ENCODE measurements at places on chromosomes 5 and 9. TPM values are rescaled to one million over a fixed set of nuclear protein-coding genes. Genes with fewer than 3 reads are reported as not detected.

- DNase-seq, result no peak
Observed at GRCh38 chr5:151174612-151175101, 17.1 kb upstream of the ANXA6 start.

- DNase-seq, result peak; percentile 66
Observed at GRCh38 chr5:120055858-120056257, 408.2 kb upstream of the PRR16 start.

The TMC1 gene
- total RNA-seq, result not detected

The BARHL1 gene
- total RNA-seq, result not detected

The IFNA1 gene
- not detected for total RNA-seq

DNA sequence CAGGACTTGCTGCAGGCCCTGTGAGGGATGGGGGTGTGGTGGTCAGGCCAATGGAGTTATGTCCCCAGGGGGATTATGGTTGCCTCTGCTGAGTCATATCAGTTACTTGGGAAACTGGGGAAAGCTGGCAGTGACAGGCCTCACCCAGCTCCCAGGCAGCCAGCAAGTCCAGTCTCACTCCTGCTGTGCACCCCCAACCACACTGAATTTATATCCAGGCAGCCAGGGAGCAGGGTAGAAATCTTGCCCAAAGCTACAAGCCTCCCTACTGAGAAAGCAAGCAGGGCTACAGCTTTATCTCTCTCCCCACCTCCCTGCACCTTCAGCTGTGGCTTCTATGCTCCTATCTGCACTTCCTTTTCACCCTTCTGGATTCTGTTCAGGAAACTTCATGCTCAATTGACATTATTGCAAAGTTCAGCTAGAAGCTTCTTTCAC, 2076.0 kb upstream of the CDH9 start:
- DNase-seq, result peak; percentile 2

All from M059J (cell line).